ENCODE measurements at places on chromosomes 7 and 10.

- DNase-seq = no peak
Measured at GRCh38 chr10:95520617-95521016, 40.6 kb downstream of the SORBS1 start.

GRCh38 chr7:77199013-77199966 is at the start of gene FGL2:
Gene FGL2, minus strand, starts transcription at chr7:77199819. Its CDS starts 26 bp downstream, at chr7:77199793.
- DNase-seq = peak; percentile 6

DNA sequence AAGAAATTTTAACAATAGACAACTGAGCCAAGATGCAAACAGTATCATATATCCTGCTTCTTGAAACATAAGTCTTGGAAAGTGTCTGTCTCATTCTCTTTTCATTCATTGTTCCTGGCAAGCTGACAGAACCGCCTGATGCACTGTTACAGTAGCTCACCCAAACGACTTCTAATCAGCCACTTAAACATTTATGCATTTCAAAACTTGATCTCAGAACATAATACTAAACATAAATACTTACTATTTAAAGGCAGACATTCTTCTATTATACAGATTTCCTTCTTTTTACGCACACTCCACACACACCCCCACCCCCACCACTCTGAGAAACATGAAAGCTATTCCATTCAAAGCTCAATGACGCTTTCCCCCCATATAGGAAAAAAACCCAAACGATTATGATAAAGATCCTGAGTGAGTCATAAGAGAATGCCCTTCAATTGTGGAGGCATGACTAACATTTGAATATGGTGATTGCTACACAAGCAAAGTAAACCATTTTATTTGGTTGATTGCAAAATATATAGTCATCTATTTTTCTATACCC is 30.5 kb downstream of the SHTN1 start:
- no peak for DNase-seq

GRCh38 chr10:131041441-131041840 is 270.1 kb downstream of the TCERG1L start:
- DNase-seq = no peak

- DNase-seq = no peak
Measured at GRCh38 chr7:44213877-44214388, 13.2 kb downstream of the YKT6 start.

DNA sequence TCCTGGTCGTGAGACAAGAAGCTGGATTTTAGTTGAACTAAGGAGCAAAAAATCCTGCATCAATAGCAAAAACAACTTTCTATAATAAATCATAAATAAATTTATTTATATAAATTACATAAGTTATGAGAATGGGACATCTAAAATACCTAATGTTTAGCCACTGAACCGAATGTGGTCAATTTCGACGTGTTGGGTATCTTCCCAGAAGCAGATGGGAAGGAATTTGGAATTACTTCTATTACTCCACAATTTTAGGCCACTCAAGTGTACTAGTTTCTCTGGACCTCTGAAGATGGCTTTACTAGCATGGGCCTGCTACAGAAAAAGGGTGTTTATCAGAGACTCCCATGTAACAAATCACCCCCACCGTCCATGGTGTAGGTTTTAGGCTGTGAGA is 172.0 kb downstream of the PRPF18 start:
- DNase-seq = no peak

Data from stimulated activated CD8-positive, alpha-beta memory T cell treated with anti-CD3 and anti-CD28 coated beads, Interleukin-15, amount 100 ng/mL, for 48 hours (primary cell).